ENCODE measurements at places on chromosomes 5 and 9.

- DNase-seq: no peak
These were observed 8.0 kb upstream of the ZNF366 start for GRCh38 chr5:72515211-72515610.

DNA sequence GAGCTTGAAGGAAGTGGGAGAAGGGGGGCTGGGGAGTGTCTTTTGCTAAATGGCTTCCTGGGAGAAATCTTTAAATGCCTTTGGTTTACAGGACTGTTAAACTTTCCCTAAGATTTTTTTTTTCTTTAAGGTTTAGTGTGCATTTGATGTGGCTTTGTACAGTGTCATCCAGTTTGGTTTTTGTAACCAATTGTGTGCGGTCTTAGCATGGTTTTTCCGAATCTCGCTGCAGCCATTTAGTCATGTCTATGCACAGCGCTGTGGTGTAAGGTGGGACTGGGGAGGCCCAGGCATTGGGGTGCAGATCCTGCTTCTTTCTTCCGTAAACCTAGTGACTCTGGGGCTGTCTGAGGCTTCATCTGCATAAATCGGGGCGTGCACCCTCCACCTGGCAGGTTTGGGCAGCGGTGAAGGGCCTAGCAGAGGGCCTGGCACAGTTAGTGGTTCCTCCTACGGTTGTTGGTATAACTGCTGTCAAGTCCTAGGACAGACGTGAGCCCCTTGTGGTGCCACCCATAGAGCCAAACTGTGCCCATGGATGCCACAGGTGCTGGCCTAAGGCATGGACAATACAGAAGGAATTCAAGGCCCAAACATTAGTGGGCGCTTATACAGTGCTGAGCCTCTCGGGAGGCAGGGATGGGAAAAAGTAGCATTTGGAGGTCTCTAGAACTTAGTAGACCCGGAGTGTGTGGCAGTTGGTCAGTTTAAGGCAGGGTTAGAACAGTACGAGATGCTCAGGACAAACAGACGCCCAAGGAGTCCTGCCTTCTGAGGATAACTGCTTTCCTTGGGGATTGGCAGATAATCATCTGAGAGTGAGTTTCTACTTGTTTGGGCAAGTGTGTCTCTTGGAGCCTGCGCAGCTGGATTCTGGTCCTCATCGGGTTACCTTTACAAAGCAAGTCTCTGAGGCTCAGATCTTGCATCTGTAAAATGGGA lies 1.5 kb downstream of the PRRC2B start:
- DNase-seq: peak; percentile 73

DNA sequence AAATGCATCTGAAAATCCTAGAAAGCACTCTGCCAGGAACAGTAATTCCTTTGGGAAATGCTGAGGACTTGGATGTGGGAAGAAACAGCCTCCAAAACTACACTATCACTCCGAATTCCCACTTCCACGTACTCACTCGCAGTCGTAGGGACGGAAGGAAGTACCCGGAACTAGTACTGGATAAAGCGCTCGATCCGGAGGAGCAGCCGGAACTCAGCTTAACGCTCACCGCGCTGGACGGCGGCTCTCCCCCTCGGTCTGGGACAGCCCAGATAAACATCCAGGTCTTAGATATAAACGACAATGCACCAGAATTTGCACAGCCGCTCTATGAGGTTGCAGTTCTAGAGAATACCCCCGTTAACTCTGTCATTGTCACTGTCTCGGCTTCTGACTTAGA lies 786 bp downstream of the PCDHB3 start:
- no peak for DNase-seq

DNA sequence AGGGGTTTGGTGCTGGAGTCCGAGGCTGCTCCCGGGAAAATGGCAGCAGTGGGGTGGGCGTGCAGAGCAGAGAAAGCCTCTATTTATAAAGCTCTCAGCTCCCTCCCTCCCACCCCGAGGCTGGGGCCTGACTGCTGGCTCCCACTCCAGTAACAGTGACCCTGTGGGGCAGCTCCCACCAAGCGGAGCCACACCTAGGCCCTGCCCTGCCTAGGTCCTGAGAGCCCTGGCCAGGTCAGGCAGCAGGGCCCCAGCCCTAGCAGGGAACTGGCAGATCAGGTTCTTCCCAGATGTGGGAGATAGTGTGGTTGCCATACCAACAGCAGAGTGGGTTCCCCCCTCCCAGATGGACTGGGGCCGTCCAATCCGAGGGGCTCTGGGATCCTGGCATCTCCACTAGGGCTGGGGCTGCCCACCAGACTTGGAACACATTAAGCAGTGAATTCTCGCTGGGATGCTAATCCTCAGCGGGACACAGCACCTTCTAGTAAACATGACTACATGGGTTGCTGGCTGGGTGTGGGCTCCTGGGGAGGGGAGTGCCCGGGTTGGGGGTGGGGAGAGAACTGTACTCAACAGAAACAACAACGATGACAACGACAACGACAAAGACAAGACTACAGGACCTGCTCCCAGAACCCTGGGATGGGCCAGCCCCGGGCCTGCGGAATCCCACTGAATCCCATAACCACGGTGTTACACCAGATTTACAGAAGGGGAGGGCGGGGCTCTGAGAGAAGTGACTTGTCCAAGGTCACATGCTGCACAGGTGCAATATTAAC lies 1.5 kb downstream of the SH3GLB2 start:
- no peak for DNase-seq

- DNase-seq: no peak
These were observed 34.6 kb upstream of the CCL21 start for GRCh38 chr9:34744295-34745221.

- no peak for DNase-seq
These were observed 14.7 kb downstream of the LRRC70 start for GRCh38 chr5:62593331-62593730.

- DNase-seq: no peak
These were observed 37.4 kb downstream of the C9orf50 start for GRCh38 chr9:129583308-129584038.

GRCh38 chr9:86545090-86545489 lies 190.9 kb upstream of the TUT7 start:
- no peak for DNase-seq

DNA sequence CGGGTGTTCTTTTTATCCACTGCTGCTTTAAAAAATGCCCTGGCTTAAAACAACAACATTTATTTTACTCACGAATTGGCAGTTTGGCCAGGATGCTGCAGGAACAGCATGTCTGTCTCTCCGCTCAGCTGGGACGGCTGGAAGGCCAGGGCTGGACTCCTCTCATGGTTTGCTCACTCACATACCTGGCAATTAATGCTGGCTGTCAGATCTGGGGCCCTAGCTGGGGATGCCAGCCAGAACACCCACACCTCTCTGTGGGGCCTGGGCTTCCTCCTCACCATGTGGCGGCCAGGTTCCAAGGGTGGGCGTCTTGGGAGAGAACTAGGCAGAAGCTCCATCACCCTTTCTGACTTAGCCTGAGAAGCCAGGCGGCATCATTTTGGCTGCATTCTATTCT lies 189.1 kb upstream of the IL12B start:
- DNase-seq: no peak
